ENCODE measurements at places on chromosomes 5 and 9.

- no peak for DNase-seq
Measured at GRCh38 chr5:27708534-27708933, 670.1 kb upstream of the CDH9 start.

- no peak for DNase-seq
Measured at GRCh38 chr9:116979456-116979855, 292.4 kb downstream of the TRIM32 start.

DNA sequence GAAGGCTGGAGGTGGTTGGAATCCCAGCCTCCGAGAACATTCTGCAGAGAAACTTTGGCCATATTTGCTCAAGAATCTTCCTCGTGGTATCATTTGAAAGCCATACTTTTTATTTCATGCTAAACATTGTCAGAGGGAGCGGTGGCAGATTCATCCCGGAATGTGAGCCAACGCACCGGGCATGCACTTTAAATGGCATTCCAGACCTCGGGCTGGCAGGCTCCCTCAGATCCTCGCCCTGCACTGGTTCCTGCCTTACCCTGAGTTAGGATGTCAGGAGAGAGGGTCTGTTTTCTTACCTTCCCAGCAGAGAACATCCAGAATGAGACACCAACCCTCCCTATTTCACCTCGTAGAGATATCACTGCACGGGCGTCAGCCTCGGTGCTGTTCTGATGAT is 33.8 kb downstream of the GDNF start:
- no peak for DNase-seq

DNA sequence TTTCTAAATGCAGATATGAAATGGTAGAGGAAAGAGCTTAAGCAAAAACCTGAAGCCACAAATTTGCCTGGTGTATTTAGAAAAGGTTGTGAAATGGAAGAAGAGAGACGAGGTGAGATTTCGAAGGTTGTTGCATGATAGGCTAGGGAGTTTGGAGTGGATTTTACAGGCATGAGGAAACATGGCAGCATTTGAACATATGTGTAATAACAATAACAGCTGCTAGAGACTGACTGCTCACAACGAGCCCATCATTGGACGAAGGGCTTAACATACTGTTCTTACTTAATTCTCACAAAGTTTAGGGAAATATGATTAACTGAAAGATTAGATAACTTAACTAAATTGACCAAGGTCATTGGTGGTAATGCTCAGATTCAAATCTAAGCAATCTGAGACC is 108.1 kb downstream of the JAKMIP2 start:
- DNase-seq, result no peak

- no peak for DNase-seq
Measured at GRCh38 chr5:103126557-103126956, 6.5 kb downstream of the PPIP5K2 start.

GRCh38 chr9:27601396-27601795 is 28.1 kb upstream of the C9orf72 start:
- DNase-seq, result no peak

DNA sequence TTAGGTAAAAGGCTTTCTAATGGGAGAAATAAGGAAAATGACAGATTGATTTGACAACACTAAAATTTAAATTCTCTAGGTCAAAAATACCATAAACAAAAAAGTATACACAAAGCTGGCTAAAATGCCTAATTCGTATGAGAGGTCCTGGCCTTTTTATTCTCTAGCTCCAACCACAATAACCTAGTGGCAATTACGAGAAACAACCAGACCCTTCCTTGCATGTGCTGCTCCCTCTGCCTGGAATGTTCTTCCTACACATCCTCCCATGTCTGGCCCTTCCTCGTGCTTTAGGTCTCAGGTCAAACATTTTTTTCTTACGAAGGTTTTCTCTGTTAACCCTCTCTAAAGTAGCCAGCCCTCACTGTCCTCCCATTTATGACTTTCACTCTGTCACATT is 176.4 kb upstream of the PLPPR1 start:
- no peak for DNase-seq

GRCh38 chr5:68332556-68332955 is 117.0 kb downstream of the PIK3R1 start:
- DNase-seq, result no peak

- DNase-seq, result no peak
Measured at GRCh38 chr5:145944328-145944727, 8.0 kb downstream of the SH3RF2 start.

DNA sequence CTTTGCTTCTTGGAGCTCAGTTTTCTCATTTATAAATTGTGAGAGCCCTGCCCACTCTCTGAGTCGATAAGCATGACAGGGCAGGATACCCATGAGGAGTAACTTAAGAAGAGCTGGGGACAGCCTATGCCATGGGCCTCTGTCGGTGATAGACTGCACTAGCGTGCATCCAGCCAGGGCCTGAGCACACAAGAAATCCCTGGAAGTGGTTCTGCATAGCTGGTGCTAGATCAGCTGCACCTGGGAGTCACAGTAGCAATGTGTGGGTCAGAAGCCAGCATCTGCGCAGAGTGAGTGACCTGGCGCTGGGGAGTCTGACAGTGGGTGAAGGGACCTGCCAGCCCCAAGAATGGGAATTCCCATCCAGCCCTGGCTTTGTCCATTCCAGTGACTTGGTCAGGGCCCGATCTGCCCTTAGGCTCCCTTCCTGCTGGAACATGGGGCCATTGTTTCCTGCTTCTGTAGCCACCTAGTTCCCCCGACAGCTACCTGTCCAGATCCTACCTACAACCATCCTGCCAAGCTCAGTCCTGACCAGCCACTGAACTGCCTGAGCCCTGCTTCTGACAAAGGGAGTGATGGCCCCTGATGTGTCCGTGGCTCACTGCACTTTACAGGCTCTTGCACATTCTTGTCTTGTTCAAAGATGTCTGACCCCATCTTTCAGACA is 35.9 kb upstream of the NANS start:
- no peak for DNase-seq

GRCh38 chr9:87537625-87538024 is 40.0 kb downstream of the DAPK1 start:
- DNase-seq, result no peak

GRCh38 chr5:33737697-33738096 is 154.1 kb downstream of the ADAMTS12 start:
- DNase-seq, result no peak

DNA sequence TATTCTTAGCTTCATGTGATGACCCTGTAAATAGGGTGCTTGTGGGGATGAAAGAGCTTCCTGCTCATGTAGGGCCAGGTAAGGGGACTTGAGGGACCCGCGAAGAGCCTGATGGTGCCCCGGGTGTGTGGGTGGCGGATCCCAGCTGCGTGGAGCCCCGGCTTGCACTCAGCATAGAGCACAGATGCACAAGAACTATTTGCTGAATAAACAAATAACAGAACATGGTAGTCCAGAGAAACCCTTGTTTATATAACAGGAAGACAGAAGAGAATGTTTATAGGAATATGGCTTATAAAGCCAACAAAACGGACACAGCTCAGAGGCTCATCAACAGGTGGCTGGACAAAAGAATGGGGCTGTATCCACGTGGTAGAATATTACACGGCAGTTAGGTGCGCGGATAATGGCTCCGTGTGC is 106.9 kb upstream of the COL5A1 start:
- no peak for DNase-seq

GRCh38 chr9:91755761-91756509 is 194.1 kb downstream of the ROR2 start:
- DNase-seq, result no peak

DNA sequence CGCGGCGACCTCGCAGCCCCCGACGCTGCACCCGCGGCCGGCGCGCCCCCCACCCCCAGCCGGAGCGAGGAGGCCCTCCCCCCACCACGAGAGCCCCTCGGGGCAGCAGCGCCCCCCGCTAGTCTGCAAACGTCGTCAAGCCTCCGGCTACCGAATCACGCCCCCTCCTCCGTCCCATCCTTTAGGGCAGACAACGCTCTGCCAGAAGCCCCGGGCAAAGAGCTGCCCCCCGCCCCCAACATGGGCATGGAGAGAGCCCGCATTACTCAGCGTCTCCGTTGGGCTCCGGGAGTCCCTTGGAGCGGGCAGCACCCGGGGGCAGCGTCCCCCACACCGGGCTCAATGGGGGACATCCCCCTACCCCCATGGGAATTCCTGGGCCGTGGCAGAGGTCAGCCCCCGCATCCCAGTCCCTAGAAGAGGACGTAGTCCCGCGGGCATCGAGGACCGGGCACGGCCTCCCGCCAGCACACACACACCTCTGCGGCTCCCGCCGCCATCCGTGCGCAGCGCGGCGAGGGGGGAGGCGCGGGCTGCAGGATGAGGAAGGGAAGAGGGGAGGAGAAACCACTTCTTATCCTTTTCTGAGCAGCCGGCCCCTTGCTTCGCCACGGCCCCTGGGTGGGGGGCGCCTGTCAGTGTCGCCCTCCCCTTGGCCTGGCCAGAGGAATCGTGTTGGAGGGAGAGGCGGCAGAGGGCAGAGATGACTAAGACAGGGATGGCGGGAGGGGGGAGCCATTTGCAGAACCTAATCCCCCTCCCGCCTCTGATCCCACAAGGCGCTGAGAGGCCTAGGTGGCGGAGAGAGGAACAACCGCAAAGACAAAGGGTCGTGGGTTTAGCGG is 750 bp downstream of the DNM1 start:
- no peak for DNase-seq

- DNase-seq, result peak; percentile 90
Measured at GRCh38 chr5:1294835-1295649, at the start of gene TERT. Gene TERT (minus strand): TSS chr5:1295068. CDS start chr5:1294989, 79 bp downstream.

GRCh38 chr5:174801798-174802197 is 77.4 kb downstream of the MSX2 start:
- no peak for DNase-seq

DNA sequence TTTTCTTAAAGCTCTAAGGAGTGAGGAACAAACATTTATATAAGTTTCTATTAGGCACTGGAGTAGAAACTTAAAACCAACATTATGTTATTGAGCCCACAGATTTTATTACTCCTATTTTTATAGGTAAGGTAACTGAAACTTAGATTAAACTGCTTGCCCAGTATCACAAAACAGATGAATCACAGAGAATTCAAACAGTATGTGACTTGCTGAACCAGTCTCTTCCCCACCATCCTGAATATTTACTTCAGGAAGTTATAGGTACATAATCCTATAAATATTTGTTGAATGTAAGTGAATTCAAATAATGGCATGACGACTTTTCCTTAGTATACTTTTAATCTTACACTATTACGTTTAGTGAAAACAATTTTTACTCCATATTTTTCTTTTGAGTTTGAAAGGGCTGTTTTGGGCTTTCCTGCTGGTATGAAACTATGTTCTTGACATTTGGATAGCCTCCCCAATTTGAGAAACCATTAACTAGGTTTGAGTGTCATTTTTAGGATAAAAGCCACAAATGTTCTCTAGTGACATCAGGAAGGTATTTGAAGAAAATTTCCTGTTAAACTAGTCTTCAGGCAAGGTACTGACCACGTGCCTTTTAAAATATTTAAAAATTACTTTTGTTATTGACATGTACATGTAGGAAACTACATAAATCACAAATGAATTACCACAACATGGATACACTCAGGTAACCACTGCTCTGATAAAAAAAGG is 39.3 kb downstream of the PRRC1 start:
- no peak for DNase-seq

DNA sequence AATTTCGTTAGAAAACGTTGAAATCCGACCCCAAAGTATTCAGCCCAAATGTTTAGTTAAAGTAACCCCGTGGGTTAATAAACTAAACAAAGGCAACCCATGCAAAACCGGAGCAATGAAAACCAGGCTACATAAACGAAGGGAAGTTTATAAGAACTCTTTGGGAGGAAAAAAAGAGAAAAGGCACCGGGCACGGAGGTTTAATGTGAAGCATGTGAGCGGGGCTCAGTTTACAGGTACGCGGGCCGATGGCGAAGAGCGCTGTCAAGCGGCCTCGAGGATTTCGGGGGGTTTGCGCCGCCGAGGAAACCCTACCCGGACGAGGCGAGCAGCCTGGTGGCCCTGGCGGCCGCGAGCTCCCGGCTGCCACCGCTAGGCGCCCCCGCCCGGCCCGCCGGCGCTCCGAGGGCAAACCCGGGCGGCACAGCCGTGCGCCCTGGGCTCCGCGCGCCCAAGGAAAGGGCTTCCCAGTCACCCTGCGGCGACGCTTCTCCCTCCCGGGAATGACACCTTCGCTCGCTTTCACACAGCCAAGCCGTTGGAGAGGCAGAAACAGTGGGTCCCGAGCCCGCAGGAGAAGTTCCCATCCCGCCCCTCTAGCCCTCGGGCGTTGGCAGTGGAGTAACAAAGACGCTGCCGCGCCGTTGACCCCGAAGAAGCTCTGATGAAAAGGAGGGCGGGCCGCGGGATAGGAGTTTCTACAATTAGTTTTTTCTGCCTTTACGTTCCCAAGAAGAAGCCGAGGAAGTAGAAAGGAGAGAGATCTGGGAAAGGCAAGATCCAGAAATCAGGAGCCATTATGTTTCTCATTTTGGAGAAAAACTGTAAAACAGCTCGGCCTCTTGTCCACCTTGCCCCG is 126.0 kb downstream of the TMEM174 start:
- DNase-seq, result no peak

DNA sequence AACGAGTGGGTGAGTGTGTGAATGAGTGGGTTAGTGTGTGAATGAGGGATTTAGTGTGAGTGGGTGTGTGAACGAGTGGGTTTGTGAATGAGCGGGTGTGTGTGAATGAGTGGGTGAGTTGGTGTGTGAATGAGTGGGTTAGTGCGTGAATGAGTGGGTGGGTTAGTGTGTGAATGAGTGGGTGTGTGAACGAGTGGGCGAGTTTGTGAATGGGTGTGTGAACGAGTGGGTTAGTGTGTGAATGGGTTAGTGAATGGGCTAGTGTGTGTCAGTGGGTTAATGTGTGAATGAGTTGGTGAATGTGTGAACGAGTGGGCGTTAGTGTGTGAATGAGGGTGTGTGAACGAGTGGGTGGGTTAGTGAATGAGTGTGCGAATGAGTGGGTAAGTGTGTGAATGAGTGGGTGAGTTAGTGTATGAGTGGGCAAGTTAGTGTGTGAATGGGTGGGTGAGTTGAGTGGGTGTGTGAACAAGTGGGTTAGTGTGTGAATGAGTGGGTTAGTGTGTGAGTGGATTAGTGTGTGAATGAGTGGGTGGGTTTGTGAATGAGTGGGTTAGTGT is 39.6 kb downstream of the NKD2 start:
- no peak for DNase-seq

GRCh38 chr5:142472306-142472951 is 147.6 kb upstream of the SPRY4 start:
- no peak for DNase-seq

DNA sequence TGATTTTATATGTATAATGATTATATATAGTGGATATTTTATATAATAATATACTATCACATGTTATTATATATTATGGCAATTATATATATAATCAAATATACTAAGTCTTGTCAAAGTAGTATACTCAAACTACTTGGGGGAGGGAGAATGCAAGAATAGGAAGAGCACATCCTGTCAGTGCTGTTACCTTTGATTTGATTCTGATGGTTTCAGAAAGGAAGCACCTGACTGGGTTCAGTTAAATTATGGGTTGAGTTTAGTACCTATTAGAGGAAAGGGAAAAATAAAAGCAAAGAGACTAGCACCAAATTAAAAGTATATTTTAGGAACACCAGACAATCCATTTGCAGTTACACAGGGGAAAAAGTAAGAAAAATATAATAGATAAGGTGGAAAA is 107.6 kb downstream of the GRIA1 start:
- DNase-seq, result no peak

Measured in NAMALWA (cell line).